ENCODE measurements at places on chromosomes 11 and 22.

DNA sequence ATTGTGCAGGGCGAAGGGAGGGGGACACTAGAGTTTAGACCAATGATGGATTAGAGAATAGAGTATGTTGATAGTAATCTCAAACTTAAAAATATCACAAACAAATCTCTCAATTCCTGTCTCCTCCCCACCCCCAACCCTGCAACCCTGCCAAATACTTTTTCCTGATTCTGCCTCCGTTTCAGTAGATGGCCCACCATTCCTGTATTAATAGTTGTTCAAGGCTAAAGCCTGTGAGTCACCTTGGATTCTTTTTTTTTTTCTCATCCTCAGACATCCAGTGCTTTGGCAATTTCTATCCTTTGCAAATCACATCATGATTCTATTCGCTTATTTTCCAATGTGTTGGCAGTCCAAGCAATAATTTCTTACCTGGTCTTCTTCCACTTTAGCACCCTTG is 207.9 kb downstream of the DYNC2H1 start:
- no peak for DNase-seq

DNA sequence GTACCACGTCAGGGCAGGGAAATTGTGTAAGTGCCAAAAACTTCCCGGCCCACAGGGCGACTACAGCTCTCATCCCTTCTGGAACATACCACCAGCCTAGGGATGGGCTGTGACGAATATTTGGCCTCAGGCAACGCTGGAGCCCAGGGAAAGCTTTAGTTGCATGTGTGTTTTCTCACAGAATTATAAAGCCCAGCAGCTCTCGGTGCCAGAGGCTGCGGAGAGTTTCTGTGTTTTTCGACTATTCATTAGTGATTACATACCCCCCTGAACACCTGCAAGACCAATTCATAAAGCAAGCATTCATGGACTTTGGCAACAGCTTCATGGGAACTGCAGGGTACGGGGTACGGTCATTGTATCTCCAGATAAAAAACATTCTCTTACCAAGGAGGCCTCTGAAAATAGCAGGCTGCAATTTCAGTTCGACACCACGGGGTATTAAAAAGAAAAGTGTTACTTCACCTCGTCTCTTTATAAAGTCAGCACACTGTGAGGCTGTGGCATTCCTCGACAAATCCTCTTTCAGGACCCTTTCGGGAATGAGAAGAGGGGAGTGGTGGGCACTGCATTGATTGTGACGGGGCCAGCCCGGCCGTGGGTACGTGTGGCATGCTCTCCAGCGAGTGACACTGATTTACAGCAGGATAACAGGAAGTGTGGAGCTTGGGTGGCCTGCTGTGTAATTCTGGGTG is 243.6 kb upstream of the SORL1-AS1 start:
- no peak for DNase-seq

DNA sequence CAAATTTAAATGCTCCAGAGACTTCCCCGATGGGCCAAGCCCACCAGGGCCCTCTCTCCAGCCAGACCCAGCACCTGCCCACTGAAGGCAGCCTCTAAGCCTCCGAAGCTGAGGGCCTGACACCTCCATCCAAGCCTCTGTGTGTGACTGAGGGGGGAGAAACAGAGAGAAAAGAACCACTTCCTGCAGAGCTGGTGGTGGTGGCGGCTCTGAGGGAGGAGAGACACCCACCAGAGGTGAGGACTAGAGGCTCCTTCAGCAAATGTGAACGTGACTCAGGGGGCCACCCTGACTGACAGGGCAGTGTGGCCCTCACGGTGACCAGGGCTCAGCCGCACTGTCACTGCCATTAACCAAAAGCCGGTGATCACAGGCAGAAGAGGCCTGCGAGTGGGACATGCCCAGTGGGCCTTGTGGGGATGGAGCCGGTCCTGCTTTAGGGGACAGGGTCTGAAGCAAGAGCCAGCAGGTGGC is 31.0 kb upstream of the CD5 start:
- no peak for DNase-seq

DNA sequence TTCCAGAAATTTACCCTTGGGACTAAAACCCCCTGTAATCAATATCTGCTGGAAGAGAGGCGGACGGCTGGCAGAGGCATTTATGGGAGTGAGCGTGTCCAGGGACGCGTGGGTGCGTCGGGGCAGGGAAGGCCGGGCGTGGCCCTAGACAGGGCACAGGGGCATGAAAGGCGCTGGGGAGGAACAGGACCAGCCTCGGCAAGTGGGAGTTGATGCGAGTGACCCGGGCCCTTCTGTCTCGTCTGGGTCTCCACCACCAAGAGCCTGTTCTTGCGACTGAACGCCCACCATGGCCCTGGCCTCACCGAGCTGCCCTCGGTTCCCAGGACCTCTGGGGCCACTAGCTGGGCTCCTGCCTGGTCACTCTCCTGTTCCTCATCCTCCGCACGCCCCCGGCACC is 17.5 kb downstream of the OSBPL5 start:
- no peak for DNase-seq

GRCh38 chr22:19143967-19144400 is 467 bp downstream of the ESS2 start:
- DNase-seq: no peak

- no peak for DNase-seq
Measured at GRCh38 chr11:74680703-74681531, 50.3 kb downstream of the CHRDL2 start.

GRCh38 chr22:27885977-27886842 is 32.8 kb downstream of the PITPNB start:
- DNase-seq: peak; percentile 14

GRCh38 chr11:126512251-126512650 is 156.8 kb downstream of the ST3GAL4 start:
- no peak for DNase-seq

DNA sequence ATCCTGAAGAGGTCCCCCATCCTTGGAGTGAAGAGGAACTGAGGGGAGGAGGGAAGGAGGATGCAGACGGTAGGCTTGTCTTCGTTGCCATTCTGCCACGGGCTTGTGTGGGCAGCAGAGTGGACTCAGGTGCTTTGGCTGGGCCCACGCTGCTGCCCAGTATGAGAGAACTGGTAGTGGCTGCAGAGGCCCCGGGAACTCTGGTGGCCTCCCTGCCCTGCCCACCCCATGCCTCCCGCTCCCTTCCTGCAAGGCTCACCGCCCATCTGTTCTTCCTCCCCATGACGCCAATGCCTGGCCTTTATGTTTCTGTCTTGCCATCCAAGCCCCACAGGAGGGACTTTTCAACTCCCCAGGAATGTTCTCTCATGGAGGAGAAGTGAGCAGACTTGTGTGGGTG is 157.4 kb downstream of the DSCAML1 start:
- DNase-seq: no peak

- no peak for DNase-seq
Measured at GRCh38 chr11:35011944-35012343, 95.5 kb downstream of the PDHX start.

DNA sequence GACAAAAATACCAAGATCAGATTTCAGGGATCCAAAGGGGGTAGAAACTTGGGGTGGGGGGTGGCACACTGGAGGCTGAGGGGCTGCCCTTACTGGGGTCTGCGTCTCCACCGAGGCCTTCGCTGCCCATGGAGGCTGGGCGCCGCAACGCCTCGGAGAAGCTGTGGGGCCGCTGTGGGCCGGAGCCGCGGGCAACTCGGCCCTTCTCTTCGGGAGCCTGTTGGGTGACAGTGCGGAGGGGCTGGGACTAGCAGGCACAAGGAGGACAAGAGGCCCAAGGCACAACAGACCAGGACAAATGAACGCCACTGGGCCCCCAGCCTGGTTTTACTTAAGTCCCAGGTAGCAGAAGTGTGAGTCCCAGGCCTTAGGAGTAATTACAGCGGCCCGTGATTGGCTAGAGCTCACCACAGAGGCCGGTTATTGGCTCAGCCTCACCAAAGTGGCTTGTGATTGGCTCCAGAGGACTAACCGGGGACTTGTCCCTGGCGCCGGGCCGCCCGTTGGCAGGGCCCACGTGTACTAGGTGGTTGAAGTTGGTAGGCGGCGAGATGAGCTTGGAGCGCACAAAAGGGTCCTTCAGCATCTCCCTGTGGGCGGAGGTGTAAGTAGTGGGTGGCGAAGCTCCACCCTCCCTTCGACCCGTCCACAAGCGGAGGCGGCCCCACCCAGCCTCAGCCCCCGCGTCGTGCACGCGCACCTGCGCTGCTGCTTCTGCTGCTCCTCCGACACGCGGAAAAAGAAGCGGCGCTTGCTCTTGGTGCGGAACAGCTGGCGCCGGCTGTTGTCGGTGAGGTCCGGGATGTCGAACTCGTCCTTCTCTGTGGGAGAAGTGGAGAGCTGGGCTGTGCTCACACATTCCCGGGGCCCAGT is 16.5 kb upstream of the MEN1 start:
- DNase-seq: no peak

- DNase-seq: no peak
Measured at GRCh38 chr22:46465793-46466192, 71.6 kb downstream of the CELSR1 start.

DNA sequence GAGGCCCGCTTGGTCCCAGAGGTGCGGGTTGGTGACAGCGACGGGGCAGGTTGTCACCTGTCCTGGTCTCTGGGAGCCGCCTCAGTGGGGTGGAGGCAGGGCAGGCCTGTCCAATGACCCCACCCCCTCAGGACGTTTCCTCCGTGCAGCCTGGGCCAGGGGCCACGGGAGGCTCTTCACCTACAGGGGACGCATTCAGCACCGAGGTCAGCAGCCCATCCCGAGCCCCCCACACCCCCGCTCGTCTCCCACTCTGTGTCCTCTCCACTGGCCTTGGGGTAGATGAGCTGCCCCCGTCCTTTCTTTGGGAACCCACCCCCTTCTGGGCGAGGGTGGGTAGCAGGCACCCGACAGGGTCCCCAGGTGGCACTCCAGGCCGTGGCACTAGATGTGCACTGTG is 35.7 kb downstream of the BRSK2 start:
- no peak for DNase-seq

GRCh38 chr11:64900263-64900678 is 16.7 kb downstream of the ATG2A start:
- DNase-seq: peak; percentile 52

GRCh38 chr11:13942971-13943381 is 19.5 kb upstream of the SPON1 start:
- no peak for DNase-seq

- no peak for DNase-seq
Measured at GRCh38 chr11:95641495-95641894, 148.1 kb downstream of the FAM76B start.

- DNase-seq: no peak
Measured at GRCh38 chr11:46860218-46860617, 14.1 kb upstream of the CKAP5 start.

DNA sequence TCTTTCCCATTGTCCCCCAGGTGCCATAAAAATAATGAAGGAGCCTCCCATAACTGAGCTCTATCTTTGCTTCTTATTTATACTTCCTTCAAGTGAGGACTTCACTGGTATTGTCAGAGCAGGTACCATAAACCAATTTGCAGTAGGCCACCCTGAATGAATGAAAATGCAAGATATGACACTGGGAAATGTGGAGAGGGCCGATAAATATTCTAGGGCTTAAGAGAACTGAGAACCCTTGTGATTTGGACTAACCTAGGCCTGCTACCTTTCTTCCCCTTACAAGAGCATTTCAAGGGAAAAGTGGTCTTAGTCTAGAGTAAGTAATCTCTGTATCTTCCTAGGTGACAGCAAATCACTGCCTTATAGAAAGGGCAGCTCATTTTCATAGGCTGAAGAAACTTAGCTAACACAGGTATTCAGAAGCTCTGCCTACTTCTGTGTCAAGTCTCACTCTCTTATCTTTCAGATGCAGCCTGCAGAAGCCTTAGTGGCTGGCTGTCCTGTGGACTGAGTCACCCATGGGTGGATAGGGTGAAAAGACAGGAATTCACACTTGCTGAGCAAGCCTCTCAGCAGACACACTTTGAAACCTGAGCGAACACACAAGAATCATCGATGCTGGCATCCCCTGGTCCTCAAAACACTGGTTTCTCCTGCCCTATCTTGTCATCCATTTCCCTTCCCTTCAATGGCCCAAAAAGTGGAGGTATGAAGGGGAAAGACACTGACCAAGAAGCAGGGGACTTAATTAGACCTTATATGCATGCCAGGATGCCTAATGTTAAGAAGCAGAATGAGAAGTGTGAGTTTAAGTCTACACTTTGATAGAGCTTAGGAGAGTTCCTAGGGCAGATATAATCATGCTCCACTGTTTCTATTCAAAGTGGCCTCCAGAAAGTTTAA is 15.2 kb downstream of the NRIP3 start:
- no peak for DNase-seq

GRCh38 chr22:46845296-46846149 is 83.1 kb downstream of the TBC1D22A start:
- no peak for DNase-seq

DNA sequence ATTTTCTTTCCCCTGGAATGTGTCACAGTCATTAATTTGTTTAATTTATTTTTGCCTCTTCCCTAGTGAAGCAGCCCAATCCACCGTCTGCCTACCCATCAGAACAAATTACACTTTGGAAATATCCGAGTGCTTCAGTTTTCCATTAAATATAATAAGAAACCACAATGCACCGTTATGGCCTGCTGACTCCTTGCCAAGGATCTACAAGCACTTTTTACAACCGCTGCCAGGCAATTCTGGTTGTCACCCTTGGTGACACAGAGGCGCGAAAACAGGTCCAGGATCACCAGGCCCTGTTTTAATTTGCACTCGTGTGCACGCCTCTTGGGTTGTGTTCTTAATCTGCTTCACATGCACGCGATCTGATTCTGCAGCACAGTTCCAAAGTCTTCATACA is 43.9 kb downstream of the KIRREL3 start:
- DNase-seq: no peak

- no peak for DNase-seq
Measured at GRCh38 chr11:112835591-112836255, 125.5 kb upstream of the NCAM1 start.

- DNase-seq: no peak
Measured at GRCh38 chr11:105192115-105192514, 52.5 kb upstream of the CARD18 start.

GRCh38 chr22:47129902-47130635 is 367.6 kb downstream of the TBC1D22A start:
- no peak for DNase-seq

- no peak for DNase-seq
Measured at GRCh38 chr11:122413677-122414076, 241.8 kb upstream of the UBASH3B start.

- no peak for DNase-seq
Measured at GRCh38 chr11:82732734-82733443, 775 bp downstream of the FAM181B start.

- no peak for DNase-seq
Measured at GRCh38 chr22:44085743-44086270, 61.7 kb downstream of the PARVB start.

GRCh38 chr11:132245403-132246385 is 875.3 kb downstream of the NTM start:
- no peak for DNase-seq

Measured in stimulated activated CD4-positive, alpha-beta T cell treated with anti-CD3 and anti-CD28 coated beads, Interleukin-1b, Interleukin-23, amount 100 ng/mL, for 24 hours (primary cell).